ENCODE measurements at places on chromosomes 6 and 20.
A peak's percentile ranks its signal among the peaks of the same experiment; 100 is the strongest.

GRCh38 chr6:79077715-79078074 lies 359 bp downstream of the PHIP start:
- DNase-seq: peak; percentile 67

DNA sequence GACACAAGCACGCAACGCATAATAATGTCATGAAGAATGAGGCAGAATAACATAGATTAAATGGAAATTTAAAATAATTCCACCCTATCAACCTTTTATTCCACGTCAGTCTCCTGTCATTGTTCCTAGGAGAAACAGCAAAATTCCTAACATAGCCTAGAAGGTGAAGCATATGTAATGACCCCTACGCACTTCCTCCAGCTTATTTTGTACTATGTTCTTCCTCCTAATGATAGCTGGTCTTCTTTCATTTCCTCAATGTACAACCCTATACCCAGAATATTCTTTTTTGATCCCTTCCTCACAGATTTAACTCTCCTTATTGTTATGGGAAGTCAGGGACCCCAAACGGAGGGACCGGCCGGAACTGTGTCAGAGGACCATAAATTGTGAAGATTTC lies 122.0 kb upstream of the CARMIL1 start:
- no peak for DNase-seq

DNA sequence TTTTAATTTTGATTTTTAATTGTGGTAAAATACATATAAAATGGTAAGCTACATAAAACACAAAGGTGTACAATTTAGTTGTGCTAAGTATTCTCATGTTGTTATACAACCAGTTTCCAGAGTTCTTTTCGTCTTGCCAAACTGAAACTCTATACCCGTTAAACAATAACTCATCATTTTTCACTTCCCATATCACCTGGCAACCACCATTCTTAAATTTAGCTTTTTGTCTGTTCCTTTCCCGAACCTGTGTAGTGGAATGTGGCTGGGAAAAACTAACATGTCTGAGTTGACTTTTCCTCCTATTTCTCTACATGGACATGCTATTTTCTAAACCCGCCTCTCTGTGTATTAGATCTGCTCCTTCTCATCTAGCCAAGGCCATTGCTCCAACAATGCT lies 27.6 kb downstream of the RPRD1B start:
- no peak for DNase-seq

GRCh38 chr20:40486297-40486696 lies 202.7 kb downstream of the MAFB start:
- DNase-seq: no peak

GRCh38 chr6:43014434-43014909 lies 423 bp downstream of the KLHDC3 start:
- no peak for DNase-seq

- no peak for DNase-seq
Measured at GRCh38 chr6:15244620-15245360, 1.1 kb upstream of the JARID2 start.

- DNase-seq: no peak
Measured at GRCh38 chr6:158150701-158151100, 17.4 kb downstream of the SERAC1 start.

DNA sequence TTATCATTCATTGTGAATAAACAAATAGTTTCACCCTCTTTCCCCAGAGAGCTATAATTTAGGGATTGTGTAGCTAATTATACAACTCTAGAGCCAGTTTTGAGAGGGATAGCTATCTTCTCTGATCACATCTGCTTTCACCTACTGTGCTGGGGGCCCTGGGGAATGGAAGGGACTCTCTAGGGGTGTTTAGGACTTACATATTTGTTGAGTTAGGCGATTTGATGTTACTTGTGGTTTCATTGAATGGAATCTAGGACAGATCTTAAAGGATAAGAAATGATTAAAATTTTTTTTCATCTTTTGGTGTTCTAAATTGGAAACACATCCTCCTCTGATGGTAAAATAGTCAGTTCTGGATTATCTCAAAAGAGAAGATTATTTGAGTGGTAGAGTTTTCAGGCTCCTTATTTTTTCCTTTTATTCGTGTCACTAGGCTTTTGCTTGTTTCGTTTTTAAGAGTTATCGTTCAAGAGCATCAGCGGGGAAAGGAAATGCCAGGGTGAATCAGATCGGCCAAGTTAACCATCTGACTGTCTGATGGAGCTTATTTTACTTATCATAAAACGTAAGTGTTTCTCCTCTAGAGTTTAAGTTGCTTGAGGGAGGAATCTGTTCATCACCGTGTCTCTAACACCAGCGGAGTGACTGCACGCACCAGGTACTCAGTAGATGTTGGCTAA lies 236.7 kb downstream of the FARS2 start:
- DNase-seq: no peak

DNA sequence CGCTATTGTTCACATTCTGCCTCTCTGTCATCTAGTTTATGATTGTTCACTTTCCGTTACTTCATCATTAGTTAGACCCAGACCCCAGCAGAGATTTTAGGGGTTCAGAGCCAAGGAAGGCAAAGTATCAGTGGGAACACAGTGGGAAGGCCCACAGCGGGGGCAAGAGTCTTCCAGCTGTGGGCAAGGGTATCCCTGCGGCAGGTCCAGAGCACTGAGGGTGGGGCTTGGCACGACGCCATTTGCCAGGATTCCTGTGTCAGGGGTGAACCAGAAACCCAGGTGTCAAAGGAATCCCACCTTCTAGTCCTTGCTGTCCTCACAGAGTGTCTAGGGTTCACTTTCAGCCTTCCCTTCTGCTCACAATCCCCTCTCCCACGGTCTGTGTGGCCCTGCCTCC lies 13.3 kb downstream of the RAET1E start:
- DNase-seq: no peak

- no peak for DNase-seq
Measured at GRCh38 chr6:37602346-37602745, 95.3 kb downstream of the MDGA1 start.

DNA sequence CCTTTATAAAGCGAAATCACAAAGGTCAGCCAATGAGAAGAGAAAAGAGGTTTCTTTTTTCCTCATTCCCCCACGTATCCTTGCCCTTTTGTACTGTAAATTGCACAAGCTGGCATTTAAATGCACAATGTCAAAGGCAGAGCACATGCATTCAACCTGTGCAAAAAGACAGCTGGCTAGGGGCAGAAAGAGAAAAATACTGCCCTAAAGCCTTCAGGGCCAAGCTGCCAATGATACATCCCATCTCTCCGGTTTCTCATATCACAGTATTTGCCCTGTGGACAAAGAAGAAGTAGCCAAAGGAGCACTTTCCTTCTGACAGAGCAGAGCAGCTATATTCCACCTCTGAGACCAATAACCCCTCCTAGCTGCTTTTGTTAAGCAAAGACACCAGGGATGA lies 219.2 kb downstream of the TRDN start:
- no peak for DNase-seq

- DNase-seq: no peak
Measured at GRCh38 chr6:16746812-16747211, 14.4 kb downstream of the ATXN1 start.

DNA sequence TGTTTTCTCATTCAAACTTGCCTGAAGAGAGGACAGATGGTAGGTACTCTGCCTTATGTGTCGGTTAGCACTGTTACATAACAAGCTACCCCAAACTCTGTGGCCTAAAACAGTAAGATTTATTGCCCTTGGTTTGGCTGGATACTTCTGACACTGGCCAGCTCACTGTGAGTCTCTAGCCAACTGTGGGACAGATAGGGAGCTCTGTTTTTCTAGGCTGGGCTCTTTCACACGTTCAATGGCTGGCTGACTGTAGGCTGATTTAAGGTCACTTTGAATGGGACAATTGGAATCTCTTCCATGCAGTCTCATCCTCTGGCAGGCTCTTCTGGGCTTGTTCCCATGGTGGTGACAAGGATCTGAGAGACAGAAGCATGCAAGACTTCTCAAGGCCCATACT lies 39.4 kb upstream of the JAG1 start:
- DNase-seq: no peak

DNA sequence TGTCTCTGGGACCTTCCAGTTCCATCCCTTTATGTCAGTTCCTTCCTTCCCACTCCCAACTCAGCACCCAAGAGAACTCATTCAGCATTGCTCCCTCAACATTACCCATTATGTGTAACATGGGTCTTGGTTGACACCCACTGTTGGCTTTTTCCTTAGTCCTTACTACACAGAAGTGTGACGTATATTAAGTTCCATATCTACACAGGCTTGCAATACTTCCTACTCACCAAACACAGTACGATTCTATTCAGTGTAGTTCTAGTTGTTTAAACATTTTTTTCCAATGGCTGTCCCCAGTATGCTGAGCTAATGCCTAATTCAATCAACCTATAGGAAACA lies 37.7 kb downstream of the ARHGAP18 start:
- DNase-seq: no peak

DNA sequence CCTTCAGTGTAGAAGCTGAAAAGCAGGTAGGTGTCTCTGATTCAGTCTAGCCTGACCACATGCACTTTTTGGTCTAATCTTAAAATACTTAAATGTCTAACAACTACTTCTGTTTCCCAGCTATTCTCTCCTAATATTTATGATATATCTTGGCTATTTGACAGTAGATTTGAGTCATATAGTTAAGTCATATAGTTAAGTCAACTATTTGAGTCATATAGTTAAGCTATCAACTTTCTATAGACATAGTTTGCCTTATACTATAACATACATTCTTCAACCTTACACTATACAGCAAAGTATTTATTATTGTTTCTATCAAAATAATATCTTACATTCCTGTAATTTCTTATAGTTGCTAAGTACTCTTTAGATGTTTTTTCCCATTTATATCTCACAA lies 110.9 kb downstream of the GMDS start:
- DNase-seq: no peak

GRCh38 chr6:142367061-142367460 lies 65.3 kb downstream of the ADGRG6 start:
- no peak for DNase-seq

GRCh38 chr6:31042806-31043205 lies 32.5 kb downstream of the MUC22 start:
- DNase-seq: no peak

DNA sequence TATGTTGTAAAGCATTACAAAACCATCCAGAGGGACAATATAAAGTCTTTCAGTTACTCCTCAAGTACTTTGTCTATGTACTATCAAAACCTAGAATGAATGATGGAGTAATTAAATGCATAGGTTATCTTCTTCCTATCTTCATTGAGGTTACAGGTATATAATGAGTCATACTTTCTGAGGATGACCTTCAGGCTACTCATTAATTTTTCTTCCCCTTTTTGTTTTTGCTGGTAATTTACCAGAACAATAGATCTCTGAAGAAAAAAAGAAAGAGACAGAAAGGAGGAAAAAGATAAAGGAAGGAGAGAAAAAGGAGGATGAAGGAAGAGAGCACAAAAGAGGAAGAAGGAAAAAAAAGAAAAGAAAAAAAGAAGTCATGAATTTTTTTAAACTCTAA lies 398.4 kb downstream of the TBC1D32 start:
- DNase-seq: no peak

DNA sequence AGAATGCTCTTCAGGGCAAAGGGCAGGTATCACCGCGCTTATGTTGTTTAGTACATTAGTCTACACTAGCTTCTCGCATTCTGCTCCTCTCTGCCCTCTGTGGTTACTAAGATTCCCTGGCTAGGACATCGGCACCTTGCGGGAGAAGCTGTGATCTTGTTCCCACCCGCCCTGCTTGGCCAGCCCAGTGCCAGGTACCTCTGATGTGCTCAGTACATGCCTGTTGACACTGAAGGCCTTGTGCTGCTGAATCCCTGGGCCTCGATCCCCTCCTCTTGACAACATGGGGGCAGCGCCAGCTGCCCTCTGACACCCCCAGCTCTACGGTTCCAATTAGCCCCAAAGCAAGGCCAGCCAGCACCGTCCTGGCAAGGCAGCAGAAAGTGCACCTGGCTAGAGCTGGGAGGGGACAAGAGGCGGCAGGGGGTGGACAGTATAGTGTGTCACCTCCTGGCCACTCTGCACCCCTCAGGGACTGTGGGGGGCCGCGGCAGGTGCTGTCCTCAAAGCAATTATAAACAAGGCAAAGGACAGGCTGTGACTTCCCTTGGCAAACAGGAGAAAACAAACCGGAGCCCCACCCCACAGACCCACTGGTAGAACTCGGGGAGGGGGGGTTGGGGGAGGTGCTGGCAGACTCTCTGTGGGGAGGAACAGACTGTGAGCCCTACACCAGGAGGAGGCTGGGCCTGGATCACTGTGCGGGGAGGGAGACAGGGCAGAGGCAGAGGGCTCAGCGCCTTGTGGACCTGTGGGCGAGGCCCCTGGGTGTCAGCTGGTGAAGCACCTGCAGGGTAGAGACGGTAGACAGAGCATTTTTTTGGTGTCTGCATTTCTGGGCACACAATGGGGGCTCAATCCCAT lies 7.1 kb downstream of the TFEB start:
- no peak for DNase-seq

DNA sequence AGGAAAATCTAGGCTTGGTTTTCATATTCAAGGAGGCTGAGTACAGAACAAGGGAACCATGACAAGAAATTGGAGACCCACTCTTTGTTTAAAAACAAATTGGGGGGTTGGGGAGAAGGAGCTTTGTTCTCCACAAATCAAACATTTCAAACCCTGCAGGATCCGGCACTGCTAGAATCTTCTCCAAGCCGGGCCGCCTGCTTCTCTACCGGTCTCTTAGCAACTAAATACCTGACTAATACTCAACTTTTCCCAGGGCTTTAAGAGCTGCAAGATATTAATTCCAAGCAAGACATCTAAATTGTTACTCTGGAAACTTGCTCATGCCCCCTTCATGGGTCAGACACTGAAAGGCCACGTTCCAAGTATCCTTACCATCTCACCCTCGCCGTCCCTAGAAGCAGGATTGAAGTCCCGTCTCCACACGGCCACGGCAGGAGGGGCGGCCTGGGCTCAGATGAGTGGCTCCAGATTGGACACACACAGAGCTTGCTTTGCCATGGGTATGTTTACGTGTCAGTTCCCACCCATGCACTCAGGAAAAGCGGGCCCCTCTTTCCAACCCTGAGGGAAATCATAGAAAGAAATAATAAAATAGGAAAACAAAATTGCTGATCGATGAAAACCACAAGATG lies 126.4 kb upstream of the CDH4 start:
- no peak for DNase-seq

DNA sequence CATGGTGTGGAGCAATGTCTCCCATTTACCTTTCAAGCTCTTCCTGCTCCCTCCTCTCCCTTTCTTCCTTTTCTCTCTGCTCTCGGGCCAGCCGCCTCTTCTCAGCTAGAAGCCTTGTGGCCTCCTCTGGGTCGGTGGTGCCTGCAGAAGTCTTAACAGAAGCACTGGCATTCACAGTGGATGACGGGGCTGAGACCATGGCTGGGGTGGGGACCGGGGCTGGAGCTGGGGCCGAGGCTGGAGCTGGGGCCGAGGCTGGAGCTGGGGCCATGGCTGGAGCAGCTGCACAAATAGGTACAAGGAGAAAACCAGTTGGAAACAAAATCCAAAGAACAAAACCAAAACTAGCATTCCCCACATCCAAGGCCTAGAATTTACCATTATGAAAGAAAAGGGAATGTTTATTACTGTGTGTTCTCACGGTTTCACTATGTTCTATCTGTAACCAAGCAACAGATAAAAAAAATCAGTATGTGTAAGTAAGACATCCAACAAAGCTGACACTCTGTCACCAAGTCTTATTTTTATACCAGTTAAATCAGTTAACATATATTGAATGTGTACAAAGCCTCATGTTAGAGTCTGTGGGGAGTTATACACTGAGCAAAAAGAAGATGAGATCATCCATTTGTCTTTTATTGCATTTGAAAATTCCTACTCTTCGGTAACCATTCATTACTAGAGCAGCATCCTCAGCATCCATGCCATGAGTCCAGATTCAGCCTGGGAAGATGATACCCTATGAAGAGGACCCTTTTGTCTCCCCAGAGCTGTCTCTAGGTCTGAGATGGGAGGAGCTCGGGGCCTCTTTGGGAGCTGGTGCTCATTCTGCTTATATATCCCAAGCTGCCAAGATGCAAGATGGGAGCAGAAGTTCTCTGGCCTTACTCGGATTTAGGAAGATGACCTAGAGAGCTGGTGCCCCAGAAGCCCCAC lies 73.0 kb upstream of the BCLAF1 start:
- no peak for DNase-seq

All from DMS79 (cell line).